ENCODE measurements at places on chromosomes 6 and 20. TPM values are rescaled to one million over a fixed set of nuclear protein-coding genes. Genes with fewer than 3 reads are reported as not detected.
A peak's percentile ranks its signal among the peaks of the same experiment; 100 is the strongest.

The FOXC1 gene
- total RNA-seq: 1.00 TPM

DNA sequence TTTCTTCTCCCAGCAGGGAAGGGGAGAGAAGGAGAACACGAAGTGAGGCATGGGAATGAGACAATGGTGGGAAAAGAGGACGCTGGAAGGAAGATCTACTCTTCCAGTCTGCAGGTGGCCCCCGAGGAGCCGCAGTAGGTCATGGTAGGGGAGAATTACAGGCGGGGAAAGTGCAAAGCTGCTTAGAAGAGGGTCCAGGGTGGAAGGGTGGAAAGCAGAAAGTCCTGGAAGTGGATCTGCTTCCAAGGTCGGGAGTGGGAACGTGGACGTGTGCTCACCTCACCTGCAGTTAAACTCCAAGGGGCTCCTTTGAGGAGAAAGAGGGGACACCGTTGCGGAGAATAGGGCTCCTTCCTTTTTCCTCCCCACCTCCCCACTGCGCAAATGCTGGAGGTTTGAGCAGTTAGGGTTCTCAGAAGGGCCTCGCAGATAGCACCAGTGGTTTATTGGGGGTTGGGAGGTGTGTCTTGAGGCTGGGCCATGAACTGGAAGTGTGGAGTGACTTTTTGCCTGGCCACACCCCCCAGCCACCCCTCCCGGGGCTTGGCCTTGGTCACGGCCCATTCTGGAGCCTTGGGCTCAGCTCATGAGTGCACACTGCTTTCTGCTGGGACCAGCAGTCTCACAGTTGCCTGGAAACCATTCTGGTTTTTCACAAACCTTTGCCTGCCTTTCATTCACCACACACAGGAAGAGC lies 100.4 kb upstream of the MLN start:
- peaks cover 49% of the 10 kb centered on the region for H3K4me1 ChIP-seq
- H3K27ac ChIP-seq: peak overlapping the region; percentile 61
- H3K36me3 ChIP-seq: no peaks in the 10 kb centered on the region
- no peak overlapping the region for H3K4me3 ChIP-seq

DNA sequence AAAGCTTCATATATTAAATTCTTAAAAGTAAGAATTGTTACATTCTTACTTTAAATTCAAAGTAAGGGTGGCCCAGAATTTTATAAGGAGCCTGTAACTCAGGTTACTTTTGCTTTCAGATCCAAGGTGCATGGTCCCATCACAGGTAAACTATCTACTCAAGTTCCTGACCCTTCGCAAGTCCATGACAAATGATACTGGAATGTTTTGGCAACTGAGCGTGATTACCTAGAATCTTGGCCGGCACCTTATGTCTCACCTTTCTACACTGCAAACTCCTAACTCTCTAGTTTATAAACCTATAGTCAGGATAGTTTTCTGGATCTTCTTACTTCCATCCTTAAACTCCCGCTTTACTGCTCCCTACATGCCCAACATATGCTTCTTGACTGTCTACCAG lies 67.9 kb upstream of the HMGN3 start:
- H3K27me3 ChIP-seq: no peaks in the 10 kb centered on the region
- no peak for DNase-seq
- no peaks in the 10 kb centered on the region for H3K36me3 ChIP-seq
- no peak overlapping the region for H3K27ac ChIP-seq
- no peak overlapping the region for H3K4me3 ChIP-seq

GRCh38 chr20:16926626-16927430 lies 178.7 kb downstream of the OTOR start:
- no peak overlapping the region for H3K27ac ChIP-seq
- H3K36me3 ChIP-seq: no peaks in the 10 kb centered on the region
- no peaks in the 10 kb centered on the region for H3K27me3 ChIP-seq
- H3K4me1 ChIP-seq: no peaks in the 10 kb centered on the region
- DNase-seq: no peak

The TFAP2D gene
- total RNA-seq: not detected

DNA sequence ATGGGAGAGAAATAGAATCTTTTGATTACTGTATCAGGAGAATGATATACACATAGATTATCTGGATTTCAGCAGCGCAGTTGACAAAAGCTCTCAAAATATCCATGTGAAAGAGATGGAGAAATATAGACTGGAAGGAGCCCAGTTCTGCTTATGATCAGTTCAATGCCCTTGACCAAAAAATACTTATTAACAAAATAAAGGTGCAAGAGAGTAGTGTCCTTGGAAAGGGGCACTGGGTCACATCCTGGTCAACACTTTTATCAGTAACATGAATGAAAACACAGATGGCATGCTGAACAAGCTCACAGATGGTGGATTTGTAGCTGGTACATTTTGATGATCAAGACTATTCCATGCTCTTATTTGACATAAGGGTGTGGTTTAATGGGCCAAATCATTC lies 63.9 kb upstream of the PLEKHG1 start:
- H3K27me3 ChIP-seq: peaks cover 9% of the 10 kb centered on the region
- H3K4me1 ChIP-seq: no peaks in the 10 kb centered on the region
- DNase-seq: no peak

The FOXP4 gene
- total RNA-seq: 40.7 TPM

DNA sequence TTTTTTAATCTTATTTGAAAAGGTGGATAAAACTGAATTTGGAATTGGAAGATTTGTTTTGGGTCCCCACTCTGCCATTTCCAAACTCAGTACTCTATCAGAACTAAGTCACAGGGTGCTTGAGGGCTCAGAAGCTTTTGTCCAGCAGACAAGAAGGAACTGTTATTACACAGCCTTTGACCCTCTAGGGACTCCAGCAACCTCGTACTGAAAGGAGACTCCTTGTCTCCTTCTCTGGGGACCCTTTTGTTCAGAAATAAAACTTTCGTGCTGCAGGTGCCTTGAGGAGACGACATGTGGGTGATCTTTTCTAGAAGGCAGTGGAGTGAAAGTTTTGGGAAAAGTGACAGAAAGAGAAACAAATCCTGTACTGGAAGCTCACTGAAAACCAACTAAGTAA lies 7.4 kb upstream of the POLR1H start:
- no peaks in the 10 kb centered on the region for H3K27me3 ChIP-seq
- no peak overlapping the region for H3K4me3 ChIP-seq
- DNase-seq: no peak
- H3K4me1 ChIP-seq: no peaks in the 10 kb centered on the region
- peaks cover 45% of the 10 kb centered on the region for H3K36me3 ChIP-seq
